ENCODE measurements at places on chromosomes 13 and 19.

DNA sequence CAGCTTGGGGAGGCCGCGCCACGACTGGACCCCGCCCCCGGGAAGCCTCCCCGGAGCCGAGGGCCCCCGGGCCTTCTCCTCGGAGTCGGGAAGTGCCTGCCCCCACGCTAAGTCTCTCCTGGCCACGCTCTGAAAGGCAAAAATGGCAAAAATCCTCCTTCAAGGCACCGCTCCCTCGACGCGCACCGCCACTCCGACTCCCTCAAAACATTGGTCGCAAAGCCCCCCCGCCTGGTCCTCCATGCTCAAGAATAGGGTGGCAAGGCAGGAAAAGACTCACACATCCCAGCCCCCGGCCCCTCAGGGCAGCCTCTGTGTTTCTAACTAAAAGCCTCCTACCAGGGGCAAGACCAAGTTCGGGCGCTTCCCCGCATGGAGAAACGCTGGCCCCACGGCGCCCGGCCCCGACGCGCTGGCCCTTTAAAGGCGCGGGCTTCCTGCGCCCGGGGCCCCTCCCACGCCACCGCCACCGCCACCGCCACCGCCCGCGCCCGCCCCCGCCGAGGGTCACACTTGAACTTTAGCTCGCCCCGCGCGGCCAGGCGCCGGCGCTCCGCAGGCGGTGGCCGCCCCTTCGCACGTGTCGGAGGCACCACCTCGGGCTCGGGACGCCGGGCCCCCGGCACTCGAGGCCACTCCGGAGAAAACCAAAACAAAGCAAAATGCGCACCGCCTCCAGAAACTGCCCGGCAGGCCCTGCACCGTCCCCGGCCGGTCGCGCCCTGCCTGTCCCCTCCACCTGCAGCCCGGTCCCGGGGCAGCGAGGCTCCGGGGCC, 1.9 kb downstream of the FOXO1 start:
- no peak for DNase-seq

GRCh38 chr13:23021906-23022305, 158.9 kb upstream of the SGCG start:
- no peak for DNase-seq

DNA sequence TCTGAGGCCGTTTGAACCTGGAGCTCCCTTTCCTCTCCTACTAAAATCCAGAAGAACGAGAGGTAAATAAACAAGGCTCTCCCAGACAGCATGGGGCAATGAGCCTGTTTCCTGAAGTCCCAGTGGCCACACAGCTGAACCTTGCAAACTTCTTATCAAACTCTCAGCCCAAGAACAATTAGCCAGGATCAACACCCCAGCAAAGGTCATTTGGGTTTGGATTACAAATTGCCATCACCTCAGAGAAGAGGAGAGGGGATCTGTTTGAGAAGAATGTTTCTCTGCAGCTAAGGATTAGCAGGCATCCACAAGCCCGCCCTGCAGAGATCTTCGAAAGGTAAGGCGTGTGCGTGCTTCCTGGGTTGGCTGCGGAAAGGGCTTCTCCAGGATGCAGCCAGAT, 201.9 kb upstream of the SOX1 start:
- no peak for DNase-seq

- DNase-seq = no peak
Measured at GRCh38 chr13:95650696-95651095, 6.2 kb upstream of the DZIP1 start.

DNA sequence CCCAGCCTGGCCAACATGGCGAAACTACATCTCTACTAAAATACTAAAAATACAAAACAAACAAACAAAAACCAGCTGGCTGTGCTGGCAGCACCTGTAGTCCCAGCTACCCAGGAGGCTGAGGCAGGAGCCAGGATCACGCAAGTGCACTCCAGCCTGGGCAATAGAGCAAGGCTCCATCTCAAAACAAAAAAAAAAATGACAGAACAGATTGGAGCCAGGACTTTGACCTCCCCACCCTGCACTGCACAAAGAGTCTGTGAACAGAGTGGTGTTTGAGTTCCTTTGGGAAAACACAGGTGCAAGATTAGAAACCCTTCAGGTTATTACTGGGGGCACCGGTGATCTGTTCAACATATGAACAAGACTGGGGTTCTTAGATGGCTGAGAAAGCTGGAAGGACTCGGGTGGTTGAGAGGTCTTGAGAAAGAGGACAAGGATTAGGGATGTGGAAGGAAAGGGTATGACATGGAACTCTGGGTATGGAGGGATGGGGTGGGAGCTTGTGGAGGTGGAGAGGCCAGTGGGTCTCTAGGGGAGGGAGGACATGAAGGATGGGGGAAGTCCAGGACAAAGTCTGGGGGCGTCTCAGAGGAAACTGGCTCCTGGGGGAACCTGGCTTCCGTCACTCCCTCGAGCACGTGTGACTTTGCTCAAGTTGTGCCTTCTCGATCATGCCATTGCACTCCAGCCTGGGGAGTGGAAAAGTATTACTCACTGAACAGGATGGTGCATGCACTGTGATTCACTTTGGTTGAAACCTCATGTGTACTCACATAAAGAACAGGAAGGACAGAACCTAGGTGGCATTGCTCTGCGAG, 25.9 kb downstream of the RCN3 start:
- DNase-seq = no peak

GRCh38 chr13:113161433-113161832, 3.0 kb downstream of the PROZ start:
- DNase-seq = no peak

DNA sequence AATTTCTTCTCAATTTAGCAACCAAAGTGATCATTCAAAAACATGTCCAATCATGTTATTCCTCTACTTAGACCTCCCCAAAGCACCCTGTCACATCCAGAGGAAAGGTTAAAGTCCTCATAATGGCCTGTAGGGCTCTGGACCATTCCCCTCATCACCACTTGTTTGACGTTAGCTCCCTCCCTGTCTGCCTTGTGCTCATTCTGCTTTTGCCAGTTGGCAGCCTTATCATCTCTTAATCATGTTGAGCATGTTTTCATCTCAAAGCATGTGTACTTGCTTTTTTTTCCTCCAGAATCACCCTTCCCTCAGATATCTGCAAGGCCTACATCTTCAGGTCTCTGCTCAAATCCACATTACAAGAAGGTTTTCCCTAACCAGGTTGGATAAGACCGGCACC, 25.9 kb downstream of the UBAC2 start:
- DNase-seq = no peak

DNA sequence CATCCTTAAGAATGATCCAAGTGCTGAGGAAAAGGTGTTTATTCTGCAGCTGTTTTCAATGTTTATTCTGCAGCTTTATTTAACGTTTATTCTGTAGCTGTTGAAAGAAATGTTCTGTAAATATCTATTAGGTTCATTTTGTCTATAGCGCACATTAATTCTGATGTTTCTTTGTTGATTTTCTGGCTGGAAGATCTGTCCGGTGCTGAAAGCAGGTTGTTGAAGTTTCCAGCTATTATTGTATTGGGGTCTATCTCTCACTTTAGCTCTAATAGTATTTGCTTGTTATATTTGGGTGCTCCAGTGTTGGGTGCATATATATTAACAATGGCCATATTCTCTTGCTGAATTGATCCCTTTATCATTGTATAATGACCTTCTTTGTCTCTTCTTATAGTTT, 20.2 kb downstream of the CD70 start:
- no peak for DNase-seq
